Activated naive CD8-positive, alpha-beta T cell treated with anti-CD3 and anti-CD28 coated beads, Interleukin-2, amount 50 U/mL, for 24 hours (primary cell): ENCODE measurements at places on chromosomes 7 and 10.

- no peak overlapping the region for H3K4me3 ChIP-seq
- peaks cover 2% of the 10 kb centered on the region for H3K36me3 ChIP-seq
- no peaks in the 10 kb centered on the region for H3K27me3 ChIP-seq
- DNase-seq: no peak
- H3K4me1 ChIP-seq: peaks cover 18% of the 10 kb centered on the region
- H3K27ac ChIP-seq: no peak overlapping the region
Measured at GRCh38 chr10:132664883-132665282, 121.1 kb downstream of the NKX6-2 start.

DNA sequence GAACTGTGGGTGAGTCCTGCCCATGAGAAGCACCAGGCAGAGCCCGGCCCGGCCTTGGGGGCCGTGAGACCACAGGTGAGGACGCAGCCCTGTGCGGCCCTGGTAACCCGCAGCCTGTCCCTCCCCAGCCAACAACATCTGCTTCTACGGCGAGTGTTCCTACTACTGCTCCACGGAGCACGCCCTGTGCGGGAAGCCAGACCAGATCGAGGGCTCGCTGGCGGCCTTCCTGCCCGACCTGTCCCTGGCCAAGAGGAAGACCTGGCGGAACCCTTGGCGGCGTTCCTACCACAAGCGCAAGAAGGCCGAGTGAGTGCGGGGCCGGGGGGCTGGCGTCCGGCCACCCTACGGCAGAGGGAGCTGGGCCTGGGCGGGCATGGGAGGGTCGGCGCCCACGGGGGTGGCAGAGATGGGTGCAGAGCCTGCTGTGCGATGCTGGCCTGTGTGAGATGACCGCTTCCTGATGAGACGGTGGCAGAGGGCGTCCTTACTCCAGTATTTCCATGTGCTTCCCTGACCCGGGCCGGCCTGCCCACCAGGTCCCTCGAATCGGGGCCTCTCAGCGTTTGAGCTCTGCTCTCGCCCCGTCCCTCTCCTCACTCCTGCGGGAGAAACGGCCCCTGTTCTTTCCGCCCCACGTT lies 34.1 kb upstream of the FOXL3 start:
- no peaks in the 10 kb centered on the region for H3K4me1 ChIP-seq
- no peaks in the 10 kb centered on the region for H3K36me3 ChIP-seq
- H3K4me3 ChIP-seq: no peak overlapping the region
- no peak overlapping the region for H3K27ac ChIP-seq
- no peak for DNase-seq

- no peaks in the 10 kb centered on the region for H3K27me3 ChIP-seq
- no peak overlapping the region for H3K4me3 ChIP-seq
- DNase-seq: no peak
- no peak overlapping the region for H3K27ac ChIP-seq
Measured at GRCh38 chr10:119806334-119807130, 66.1 kb downstream of the MCMBP start.

DNA sequence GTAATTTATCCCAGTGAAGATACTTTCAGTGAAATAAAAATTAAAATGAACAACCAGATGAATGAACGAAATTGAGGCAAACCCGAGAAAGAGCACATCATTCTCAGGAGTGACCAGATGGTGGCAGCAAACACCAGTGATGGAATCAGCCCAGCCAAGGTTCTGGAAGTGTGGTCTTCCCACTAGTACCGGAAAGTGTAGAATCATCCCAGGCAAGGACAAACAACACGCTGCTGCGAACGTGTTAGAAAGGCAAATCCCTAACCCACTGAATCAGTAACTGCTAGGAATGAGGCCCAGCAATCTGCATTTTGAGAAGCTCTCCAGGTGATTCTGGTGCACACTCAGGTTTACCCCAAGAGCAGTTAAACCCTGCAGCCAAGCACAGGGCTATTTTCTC lies 15.5 kb upstream of the SLC18A3 start:
- DNase-seq: peak; percentile 34
- H3K27me3 ChIP-seq: peaks cover 24% of the 10 kb centered on the region
- H3K27ac ChIP-seq: no peak overlapping the region
- no peaks in the 10 kb centered on the region for H3K36me3 ChIP-seq
- H3K4me3 ChIP-seq: no peak overlapping the region
- peaks cover 1% of the 10 kb centered on the region for H3K4me1 ChIP-seq

DNA sequence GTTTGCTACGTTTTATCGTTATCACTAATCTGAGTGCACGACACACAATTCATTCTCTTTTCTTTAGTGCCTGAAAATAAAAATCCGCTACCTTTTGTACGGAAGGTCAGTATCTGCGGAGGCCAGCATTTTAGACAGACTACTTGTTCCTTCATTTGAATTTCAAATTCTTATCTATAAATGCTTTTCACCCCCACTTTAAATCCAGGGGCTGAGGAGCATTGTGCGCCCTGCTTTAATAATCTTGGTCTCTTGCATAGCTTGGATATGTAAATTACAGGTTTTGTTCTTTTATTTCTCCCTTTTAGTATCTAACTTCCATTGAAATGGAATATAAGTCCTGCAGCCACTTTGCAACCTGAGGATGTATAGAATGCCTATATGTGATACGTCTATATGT lies 44.7 kb downstream of the NRP1 start:
- no peak overlapping the region for H3K4me3 ChIP-seq
- H3K27me3 ChIP-seq: peaks cover 23% of the 10 kb centered on the region
- no peak for DNase-seq
- H3K36me3 ChIP-seq: no peaks in the 10 kb centered on the region

GRCh38 chr7:74193054-74193453 lies 16.8 kb upstream of the LAT2 start:
- no peak overlapping the region for H3K27ac ChIP-seq
- no peak for DNase-seq
- H3K36me3 ChIP-seq: peaks cover 69% of the 10 kb centered on the region
- H3K4me3 ChIP-seq: no peak overlapping the region
- no peaks in the 10 kb centered on the region for H3K27me3 ChIP-seq
- H3K4me1 ChIP-seq: peaks cover 21% of the 10 kb centered on the region

- H3K27ac ChIP-seq: no peak overlapping the region
- no peaks in the 10 kb centered on the region for H3K4me1 ChIP-seq
- no peaks in the 10 kb centered on the region for H3K36me3 ChIP-seq
- no peak overlapping the region for H3K4me3 ChIP-seq
Measured at GRCh38 chr7:106618480-106618879, 42.5 kb downstream of the CCDC71L start.

GRCh38 chr10:34063592-34063991 lies 729.1 kb upstream of the NRP1 start:
- DNase-seq: no peak
- H3K36me3 ChIP-seq: no peaks in the 10 kb centered on the region
- H3K4me1 ChIP-seq: no peaks in the 10 kb centered on the region
- H3K27ac ChIP-seq: no peak overlapping the region
- no peaks in the 10 kb centered on the region for H3K27me3 ChIP-seq
- no peak overlapping the region for H3K4me3 ChIP-seq

GRCh38 chr10:14089556-14090292 lies 241.0 kb downstream of the FRMD4A start:
- H3K4me1 ChIP-seq: no peaks in the 10 kb centered on the region
- H3K36me3 ChIP-seq: no peaks in the 10 kb centered on the region
- no peak overlapping the region for H3K4me3 ChIP-seq
- H3K27me3 ChIP-seq: no peaks in the 10 kb centered on the region
- DNase-seq: no peak

- no peak overlapping the region for H3K27ac ChIP-seq
- no peak for DNase-seq
- no peaks in the 10 kb centered on the region for H3K27me3 ChIP-seq
- H3K4me1 ChIP-seq: peaks cover 52% of the 10 kb centered on the region
- H3K36me3 ChIP-seq: peaks cover 11% of the 10 kb centered on the region
Measured at GRCh38 chr7:104951546-104951945, 62.5 kb upstream of the KMT2E start.

GRCh38 chr10:56771343-56771742 lies 410.3 kb upstream of the ZWINT start:
- H3K36me3 ChIP-seq: no peaks in the 10 kb centered on the region
- H3K27ac ChIP-seq: no peak overlapping the region
- no peaks in the 10 kb centered on the region for H3K4me1 ChIP-seq

DNA sequence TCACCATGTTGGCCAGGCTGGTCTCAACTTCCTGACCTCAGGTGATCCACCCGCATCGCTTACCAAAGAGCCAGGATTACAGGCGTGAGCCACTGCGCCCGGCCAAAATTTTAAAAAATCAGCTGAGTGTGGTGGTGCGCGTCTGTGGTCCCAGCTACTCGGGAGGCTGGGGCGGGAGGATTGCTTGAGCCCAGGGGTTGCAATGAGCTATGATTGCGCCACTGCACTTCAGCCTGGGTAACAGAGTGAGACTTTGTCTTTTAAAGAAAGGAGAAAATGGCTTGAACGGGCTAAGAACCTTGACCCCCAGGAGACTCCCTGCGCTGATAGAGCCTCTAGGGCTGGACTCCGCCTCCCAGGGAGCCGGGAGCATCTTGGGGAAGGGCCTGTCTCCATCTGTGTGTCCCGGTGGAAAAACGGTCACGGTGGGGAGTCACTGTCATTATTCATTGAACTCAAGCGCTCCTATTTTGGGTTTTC lies 760 bp upstream of the KCTD7 start:
- peak overlapping the region; percentile 83 for H3K4me3 ChIP-seq
- no peaks in the 10 kb centered on the region for H3K27me3 ChIP-seq
- H3K4me1 ChIP-seq: peaks cover 44% of the 10 kb centered on the region
- H3K36me3 ChIP-seq: no peaks in the 10 kb centered on the region

GRCh38 chr10:27192284-27192683 lies 37.1 kb downstream of the MASTL start:
- H3K27me3 ChIP-seq: no peaks in the 10 kb centered on the region
- H3K4me1 ChIP-seq: no peaks in the 10 kb centered on the region
- no peak overlapping the region for H3K4me3 ChIP-seq
- peaks cover 7% of the 10 kb centered on the region for H3K36me3 ChIP-seq

GRCh38 chr10:11335167-11335652 lies 276.2 kb downstream of the USP6NL start:
- no peak overlapping the region for H3K4me3 ChIP-seq
- H3K36me3 ChIP-seq: peaks cover 33% of the 10 kb centered on the region
- peaks cover 48% of the 10 kb centered on the region for H3K4me1 ChIP-seq
- no peak for DNase-seq
- no peaks in the 10 kb centered on the region for H3K27me3 ChIP-seq

DNA sequence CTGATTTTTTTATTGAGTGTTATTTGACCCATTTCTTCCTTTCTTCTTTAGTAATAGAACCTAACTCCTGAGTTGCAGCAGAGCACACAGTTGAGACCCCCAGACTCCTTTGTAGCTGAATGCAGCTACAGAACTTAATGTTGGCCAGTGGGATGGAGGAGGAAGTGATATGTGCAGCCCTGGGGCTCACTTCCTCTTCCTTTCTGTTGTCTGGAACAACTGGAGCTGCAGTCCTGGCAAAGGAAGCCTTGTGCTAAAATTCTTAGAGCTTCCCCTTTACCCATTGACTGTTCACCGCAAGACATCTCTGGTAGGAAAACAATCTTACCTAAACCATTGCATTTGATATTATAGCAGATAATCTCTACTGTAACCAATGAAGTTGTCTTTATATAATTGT lies 86.6 kb downstream of the ITGB8 start:
- DNase-seq: no peak
- no peaks in the 10 kb centered on the region for H3K4me1 ChIP-seq
- no peak overlapping the region for H3K27ac ChIP-seq
- no peak overlapping the region for H3K4me3 ChIP-seq
- H3K27me3 ChIP-seq: no peaks in the 10 kb centered on the region

DNA sequence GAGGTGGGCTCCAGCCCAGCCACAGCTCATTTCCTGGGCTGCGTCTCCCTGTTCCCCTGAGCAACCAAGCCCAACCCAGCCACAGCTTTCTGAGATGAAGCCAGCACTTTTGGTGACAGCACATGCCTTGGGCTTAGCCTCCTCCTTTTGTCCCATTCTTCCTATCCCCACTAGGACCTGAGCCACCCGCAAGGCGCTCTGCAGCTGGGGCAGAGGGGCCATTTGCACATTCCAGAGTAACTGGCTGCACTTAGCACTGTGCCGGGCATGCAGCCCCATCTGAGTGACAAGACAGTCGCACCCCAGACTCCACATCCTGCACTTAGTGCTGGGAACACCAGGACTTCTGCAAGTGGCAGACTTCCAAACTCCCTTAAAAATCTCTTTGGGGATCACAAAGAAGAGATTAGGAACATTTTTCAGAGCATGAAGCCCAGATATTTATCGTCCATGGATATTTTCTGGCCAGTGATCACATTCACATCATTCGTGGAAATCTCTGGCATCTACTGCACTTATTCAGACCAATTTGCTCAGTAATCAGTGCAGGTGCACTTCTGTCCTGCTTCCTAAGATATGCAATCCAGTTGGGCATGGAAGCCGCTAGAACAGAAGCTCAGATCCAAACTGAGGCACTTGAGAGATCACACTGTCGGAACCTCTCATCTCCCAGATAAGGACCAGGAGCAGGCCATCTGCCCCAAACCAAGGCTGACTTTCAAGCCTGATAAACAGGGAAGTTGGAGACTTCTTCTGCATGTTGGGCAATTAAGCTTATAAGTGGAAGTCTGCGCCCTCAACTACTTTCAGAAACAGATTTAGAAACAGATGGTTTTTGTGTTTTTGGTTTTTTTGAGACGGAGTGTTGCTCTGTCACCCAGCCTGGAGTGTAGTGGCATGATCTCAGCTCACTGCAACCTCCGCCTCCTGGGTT lies 26.4 kb downstream of the CHST15 start:
- no peak overlapping the region for H3K27ac ChIP-seq
- no peak overlapping the region for H3K4me3 ChIP-seq
- peaks cover 34% of the 10 kb centered on the region for H3K4me1 ChIP-seq
- DNase-seq: no peak
- peaks cover 4% of the 10 kb centered on the region for H3K27me3 ChIP-seq
- no peaks in the 10 kb centered on the region for H3K36me3 ChIP-seq

GRCh38 chr10:130745821-130746220 lies 565.7 kb downstream of the TCERG1L start:
- DNase-seq: no peak
- no peaks in the 10 kb centered on the region for H3K36me3 ChIP-seq
- no peaks in the 10 kb centered on the region for H3K4me1 ChIP-seq
- no peak overlapping the region for H3K27ac ChIP-seq
- H3K27me3 ChIP-seq: no peaks in the 10 kb centered on the region

DNA sequence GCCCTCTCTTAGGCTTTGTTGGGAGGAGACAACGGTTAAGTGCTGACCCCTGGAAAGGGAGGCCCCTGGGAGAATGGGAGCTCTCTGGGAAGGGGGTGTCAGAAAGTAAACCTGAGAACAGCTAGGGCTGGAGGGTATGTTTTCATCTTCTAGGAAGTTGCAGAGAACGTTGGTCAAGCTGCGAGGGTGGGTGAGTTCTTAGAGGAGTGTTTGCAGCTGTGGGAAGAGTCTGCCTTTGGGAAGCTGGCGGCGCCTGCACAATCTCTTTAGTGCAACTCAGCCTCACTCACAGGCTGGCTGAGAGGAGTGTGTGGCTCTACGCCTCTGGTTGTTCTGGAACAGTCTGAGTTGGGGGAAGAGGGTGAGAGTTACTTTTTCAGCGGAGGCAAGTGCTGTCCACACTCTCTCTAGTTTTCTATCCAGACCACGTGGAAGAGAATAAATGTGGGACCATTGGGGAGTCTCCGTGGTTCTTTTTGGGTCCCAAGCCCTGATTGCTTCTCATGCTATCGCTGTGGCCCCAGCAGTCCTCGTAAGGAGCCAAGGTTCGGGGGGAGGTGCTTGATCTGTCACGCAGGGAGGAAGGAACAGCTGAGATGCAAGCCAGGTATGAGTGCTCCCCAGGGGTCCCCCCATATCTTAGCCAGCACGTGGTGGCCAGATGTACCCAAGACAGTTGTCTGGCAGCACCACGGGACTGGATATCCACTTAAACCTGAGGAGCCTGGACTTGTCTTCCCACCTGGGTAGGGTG lies 237.2 kb downstream of the BUB3 start:
- H3K27ac ChIP-seq: no peak overlapping the region
- no peak for DNase-seq
- H3K36me3 ChIP-seq: peaks cover 7% of the 10 kb centered on the region
- no peak overlapping the region for H3K4me3 ChIP-seq
- H3K4me1 ChIP-seq: no peaks in the 10 kb centered on the region
